ENCODE measurements at places on chromosomes 16 and 17. TPM values are rescaled to one million over a fixed set of nuclear protein-coding genes. Genes with fewer than 3 reads are reported as not detected.

GNG13 gene
- not detected for total RNA-seq

HS3ST2 gene
- total RNA-seq, result not detected

GRCh38 chr16:12565423-12565822, 238.3 kb downstream of the CPPED1 start:
- H3K4me3 ChIP-seq, result no peak overlapping the region
- no peak for DNase-seq
- no peak overlapping the region for H3K27ac ChIP-seq
- H3K27me3 ChIP-seq, result no peaks in the 10 kb centered on the region

DNA sequence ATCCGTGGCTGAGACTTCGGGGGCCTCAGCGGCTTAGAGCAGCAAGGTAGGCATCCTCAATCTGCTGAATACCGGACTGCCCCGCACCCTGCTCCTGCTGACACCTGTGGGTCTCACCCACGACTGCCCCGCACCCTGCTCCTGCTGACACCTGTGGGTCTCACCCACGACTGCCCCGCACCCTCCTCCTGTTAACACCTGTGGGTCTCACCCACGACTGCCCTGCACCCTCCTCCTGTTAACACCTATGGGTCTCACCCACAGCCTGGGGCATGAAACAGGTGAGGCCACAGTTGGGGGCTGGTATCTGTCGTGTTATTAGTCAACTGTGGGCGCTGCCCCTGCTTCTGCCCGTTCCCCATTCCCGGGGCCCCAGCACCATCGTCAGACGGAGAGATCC, 36.3 kb upstream of the PABPN1L start:
- no peak overlapping the region for H3K27ac ChIP-seq
- no peaks in the 10 kb centered on the region for H3K27me3 ChIP-seq
